ENCODE measurements at places on chromosomes 2 and 18.

- DNase-seq: no peak
Measured at GRCh38 chr2:112639936-112640335, 5.8 kb upstream of the SLC20A1 start.

DNA sequence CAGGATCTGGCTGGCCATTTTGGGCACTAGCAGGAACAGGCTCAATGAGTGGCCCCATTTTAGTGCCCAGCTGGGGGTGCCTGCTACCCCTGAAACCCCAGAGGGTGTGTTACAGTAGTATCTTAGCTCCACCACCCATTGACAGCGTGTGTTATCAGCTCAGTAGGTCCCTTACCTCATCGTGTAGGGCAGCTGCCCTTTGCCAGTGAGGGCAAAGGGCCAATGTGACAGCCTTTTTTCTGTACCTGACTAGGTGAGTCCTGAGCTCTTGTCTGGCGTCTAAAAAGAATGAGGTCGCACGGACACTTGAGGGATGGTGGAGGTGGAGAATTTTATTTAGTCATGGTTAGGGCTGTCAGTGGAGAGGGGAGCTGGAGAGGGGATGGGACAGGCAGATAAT is 462.2 kb downstream of the PIK3C3 start:
- no peak for DNase-seq

- DNase-seq: no peak
Measured at GRCh38 chr2:185417111-185417510, 321.5 kb upstream of the FSIP2 start.

- DNase-seq: no peak
Measured at GRCh38 chr2:234425639-234426603, 71.0 kb downstream of the ARL4C start.

DNA sequence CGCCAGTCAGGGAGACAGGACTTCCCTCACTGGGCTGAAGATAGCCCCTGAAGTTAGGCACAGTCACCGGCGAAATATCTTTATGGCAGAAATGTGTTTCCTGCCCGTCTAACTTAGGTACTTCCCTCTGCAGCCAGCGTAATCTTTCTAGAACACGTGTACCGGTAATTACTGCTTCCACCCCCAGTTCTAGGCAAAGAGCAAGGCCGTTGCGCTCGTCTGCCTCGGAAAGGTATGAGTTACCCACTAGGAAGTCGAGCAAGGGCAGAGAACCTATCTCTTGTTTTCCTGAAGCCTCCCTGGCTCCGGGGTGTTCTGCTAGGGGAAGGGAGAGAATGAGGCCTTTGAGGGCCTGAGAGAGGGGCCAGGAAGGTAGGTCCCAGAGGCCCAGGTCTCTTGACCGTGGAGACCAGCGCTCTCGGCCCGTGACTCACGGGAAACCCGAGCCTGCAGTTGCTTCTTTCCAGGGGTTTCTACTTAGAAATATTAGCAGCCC is 70.0 kb downstream of the TWSG1 start:
- no peak for DNase-seq

- peak; percentile 53 for DNase-seq
Measured at GRCh38 chr2:53130441-53130943, 637.1 kb upstream of the CHAC2 start.

DNA sequence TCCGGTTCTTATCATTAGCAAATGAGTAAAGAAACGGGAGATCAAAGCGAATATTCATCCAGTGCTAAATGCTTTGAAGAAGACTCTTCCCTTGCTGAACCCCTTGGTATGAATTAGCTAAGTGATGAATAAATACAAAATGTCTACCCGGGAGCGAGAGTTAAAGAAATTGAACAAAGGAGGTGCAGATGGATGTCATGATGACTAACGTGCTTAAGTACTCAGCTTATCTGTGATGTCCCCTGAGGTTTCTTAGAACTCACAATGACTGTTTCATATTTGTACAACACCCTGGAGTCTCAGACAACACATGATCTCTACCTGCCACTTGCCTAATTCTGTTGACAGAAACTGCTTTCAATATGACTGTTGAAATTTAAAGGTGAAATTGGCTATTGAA is 148.5 kb downstream of the TMEM200C start:
- DNase-seq: no peak

- peak; percentile 65 for DNase-seq
Measured at GRCh38 chr2:235779444-235779896, 285.6 kb downstream of the AGAP1 start.

- no peak for DNase-seq
Measured at GRCh38 chr2:137521653-137522619, 442.3 kb upstream of the HNMT start.

GRCh38 chr2:237723602-237724001 is 75.0 kb upstream of the RBM44 start:
- DNase-seq: no peak

DNA sequence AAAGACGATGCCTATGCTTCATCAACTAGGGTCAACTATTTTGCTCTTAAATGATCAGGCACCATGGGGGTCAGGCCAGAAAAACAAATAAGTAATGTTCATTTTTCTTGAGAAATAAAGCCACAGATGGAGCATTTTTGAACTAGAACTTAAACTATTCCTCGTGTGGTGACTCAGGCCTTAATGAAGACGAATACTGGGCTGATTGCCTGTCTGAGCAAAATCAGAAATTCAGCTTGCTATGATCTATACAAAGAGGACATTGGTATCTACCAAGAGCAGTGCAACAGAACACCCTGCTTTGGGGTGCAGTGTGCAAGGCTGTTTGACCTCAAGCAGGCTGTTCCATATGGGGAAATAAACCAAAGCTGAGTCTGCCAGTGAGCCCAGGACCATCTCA is 176.0 kb downstream of the NRP2 start:
- peak; percentile 49 for DNase-seq

DNA sequence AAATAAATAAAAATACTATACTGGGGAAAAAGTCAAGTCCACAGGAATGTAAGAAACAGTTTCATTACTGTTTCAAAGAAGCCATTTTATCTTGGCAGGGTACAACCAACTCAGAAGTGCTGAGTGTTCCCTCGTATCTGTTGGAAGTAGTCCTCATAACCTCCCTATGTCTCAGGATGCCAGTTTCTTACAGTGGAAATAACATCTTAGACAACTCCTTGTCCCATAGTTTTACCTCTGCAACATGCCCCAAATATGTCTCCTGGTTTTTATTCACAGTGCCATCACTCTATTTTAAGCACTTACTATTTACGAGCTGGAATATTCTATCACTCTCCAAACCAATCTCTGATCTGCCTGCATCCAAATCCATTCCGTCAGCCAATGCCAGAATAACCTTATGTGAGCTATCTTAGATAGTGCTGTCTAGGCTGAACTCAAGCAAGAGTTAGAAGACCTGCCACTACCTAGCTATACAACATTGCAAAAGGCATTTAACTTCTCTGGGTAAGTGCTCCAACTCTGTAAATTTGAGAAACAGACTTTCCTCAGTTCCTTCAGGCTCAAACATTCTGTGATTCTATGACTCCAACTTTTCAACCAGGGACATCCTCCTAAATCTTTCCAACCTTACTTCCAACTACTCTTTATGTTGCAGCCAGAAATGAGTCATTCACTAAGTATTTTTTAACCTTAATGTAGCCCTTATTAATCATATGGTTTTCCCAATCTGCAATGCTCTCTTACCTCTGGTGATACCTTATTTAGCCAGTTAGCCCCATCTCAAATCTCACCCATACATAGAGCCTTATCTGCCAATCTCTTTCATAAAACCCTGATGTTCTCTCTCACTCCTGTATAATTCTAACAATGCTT is 66.7 kb downstream of the RTN4 start:
- DNase-seq: peak; percentile 33

DNA sequence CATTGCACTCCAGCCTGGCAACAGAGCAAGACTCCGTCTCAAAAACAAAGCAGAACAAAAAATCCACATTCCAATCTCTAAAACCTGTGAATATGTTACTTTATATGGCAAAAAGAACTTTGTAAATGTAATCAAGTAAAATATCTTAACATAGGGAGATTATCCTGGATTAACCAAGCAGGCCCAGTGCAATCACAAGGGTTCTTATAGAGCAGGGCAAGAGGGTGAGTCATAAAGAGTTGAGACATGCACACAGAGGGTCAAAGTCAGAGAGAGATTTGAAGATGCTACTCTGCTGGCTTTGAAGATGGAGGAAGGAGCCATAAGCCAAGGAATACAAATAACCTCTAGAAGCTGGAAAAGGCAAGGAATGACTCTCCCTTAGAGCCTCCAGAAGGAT is 60.9 kb upstream of the SLC9A2 start:
- DNase-seq: no peak

- peak; percentile 2 for DNase-seq
Measured at GRCh38 chr18:79866889-79867574, 69.3 kb downstream of the KCNG2 start.

DNA sequence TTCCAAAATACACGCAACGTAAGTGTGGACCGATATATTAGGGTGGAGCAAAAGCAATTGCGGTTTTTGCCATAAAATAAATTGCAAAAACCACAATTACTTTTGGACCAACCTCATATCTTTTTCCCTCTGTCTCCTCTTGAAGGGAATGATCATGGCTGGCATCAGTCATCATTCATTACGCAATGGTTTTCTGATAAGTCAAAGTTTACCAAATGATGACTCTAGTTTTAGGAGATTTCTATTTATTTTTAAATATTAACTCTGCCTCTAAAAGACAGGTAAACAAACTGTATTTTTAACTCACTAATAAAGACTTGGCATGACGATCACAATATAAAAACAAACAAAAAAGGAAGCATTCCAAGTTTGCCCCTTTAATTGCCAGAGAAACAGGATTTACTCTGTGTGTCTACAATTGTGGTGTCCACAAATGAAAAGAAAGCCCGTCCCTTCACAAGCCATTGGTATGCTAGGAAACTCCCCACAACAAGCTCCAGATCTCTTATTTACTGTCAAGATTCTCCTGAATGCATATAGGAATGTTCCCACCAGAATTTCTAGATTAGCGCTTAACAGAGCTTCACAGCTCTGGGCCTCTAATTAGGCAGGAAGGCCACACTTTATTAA is 61.3 kb downstream of the IRS1 start:
- DNase-seq: no peak

GRCh38 chr2:239596792-239597191 is 196.0 kb upstream of the HDAC4 start:
- DNase-seq: no peak

DNA sequence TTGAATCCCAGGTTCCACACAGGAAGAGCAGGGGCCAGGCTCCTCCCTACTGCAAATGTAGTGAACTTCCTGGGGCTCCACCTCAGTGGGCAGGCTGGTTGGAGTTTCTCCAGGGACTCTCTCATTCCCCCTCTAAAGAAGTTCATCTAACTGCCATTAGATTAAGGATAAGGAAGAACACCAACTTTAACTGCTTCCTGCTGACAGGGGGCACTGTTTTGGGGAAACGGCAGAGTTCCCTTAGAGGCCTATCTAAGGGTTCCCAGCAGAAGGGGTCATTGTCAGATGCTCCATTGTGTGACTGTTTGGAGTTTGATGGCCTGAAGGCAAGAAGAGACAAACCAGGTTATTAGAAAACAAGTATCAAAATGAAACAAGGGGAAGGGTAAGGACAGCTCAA is 2159.7 kb upstream of the PIK3C3 start:
- DNase-seq: no peak

DNA sequence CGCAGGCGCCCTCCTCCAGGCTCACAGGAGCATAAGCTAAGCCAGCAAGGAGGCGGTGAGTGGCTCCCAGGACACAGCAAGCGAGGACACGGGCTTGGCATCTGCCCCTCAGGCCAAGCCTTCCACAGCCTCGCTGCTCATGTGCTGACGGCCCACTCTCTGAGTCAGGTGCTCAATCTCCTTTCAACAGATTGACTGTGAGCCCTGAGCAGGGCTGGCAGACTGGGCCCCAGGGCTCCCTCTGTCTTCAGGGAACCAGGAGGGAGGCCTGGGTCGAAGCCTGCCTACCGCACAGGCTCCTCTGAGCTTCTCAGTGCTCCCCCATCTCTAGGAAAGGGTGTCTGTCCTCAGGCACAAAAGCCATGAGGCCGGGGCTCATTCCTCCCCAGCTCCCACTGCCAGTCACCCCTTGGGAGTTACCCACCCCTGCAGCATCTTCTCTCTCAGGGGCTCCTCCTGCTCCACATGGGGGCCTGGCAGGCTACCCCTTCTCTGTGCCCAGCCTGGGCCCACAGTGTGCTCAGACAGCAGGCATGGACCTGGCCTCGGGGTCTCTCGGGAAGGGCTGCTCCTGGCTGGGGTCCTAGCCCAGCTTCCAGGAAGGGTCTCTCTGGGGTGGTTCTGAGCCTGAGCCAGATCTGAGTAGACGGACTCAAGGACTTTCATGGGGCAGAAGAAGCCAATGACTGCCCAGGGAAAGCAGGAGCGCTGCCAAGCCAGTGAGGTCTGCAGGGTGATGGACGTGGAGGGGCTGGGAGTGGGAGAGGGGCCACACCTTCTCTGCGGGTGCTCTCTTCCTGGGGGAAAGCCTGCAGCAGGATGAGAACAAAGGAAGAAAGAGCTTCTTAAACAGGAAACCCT is 138.0 kb upstream of the GPC1 start:
- no peak for DNase-seq

DNA sequence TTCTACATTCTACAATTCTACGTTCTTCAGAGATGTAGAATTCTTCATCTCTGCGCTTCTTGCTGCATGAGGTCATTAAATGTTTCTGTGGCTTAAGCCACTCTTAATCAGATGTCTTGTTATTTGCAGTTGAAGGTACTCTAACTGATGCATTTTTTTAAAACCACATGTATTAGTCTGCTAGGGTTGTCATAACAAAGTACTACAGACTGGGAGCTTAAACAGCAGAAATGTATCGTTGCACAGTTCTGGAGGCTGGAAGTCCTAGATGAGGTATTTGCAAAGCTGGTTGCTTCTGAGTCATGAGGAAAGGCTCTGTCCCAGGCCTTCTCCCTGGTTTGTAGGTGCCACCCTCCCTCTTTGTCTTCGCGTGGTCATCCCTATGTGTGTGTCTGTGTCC is 176.3 kb upstream of the GLI2 start:
- DNase-seq: peak; percentile 99

- no peak for DNase-seq
Measured at GRCh38 chr18:26091047-26091630, 726 bp upstream of the SS18 start.

DNA sequence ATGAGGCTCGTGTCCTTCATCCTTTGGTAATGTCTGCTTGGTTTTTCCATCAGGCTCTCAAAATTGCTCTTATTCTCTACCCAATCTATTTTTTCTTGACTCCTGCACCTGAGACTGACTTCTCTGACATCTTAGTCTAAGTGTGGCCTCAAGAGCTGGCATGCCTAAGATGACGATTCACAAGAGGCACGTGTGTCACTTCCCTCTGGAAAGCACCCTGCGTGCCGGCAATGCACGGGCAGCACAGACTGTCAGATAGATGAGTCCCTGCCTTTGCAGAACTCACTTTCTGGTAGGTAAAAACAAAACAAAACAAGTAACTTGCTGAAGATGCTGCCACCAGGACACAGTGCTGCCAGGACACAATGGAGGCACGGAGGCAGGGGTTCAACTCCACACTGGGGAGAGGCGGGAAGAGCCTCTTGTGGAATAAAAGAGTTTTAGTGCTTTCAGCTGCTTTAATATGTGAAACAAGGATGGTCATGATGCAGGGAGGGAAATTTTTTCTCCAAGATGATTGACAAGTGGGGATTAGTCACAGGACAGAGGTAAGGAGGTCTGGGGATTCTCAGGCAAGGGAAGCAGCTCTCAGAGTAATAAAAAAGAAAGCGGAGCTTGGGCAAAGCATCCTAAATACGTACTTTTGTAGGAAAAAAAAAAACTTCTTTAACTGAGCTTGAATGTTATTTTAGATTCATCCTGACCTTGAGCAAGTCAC is 27.3 kb downstream of the CYB5A start:
- DNase-seq: no peak
